ENCODE measurements at places on chromosomes 11 and 22.

- no peak for DNase-seq
Measured at GRCh38 chr22:38240734-38241252, 32.0 kb downstream of the TMEM184B start.

DNA sequence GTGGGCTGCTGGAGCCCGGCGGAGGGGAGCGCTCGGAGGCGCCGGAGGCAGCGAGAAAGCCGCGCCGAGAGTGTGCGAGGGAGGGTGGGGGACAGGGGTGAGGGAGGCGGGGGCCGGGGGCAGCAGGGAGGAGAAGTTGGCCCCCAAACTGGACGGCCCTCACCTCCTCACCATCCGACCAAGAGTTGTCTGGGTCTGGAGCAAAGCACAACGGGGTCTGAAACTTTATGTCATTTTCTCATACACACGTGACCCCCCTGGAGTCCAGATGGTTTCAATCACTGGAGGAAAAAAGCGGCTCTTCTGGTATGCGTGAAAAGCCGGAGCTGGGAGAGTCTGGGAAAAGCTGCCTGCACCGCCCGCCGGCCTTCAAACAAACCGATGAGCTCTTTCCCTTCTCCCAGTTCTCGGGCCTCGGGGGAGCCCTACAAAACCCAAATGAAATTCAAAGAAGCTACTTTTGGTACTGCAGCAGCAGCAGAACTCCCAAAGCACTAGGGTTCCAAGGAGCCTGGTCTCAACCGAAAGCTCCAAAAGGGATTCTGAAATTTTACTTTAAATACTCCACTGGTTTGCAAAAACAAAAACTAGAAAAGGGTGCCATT is 39.7 kb upstream of the AKIP1 start:
- DNase-seq = no peak

DNA sequence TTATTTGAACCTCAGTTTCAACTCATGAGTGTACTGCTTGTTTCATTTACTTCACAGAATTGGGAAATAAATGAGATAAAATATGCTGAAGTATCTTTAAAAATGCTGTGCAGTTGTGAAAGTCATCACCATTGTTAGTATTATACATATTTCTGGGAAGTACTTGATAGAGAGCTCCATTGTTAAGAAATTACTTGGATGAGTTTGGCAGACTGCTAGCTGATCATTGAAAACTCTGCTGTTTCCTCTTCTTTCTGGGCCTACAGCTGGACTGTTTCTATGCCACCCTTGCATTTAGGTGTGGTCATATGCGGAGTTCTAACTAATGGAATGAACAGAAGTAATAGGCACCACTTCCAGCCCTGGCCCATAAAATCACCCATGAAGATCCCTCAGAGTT is 10.0 kb downstream of the SIK2 start:
- no peak for DNase-seq

- peak; percentile 65 for DNase-seq
Measured at GRCh38 chr11:65425105-65425970, 2.7 kb downstream of the NEAT1 start.

- no peak for DNase-seq
Measured at GRCh38 chr11:95498722-95499425, 267.9 kb upstream of the SESN3 start.

- DNase-seq = no peak
Measured at GRCh38 chr22:22818861-22819855, 68.5 kb upstream of the IGLL5 start.

DNA sequence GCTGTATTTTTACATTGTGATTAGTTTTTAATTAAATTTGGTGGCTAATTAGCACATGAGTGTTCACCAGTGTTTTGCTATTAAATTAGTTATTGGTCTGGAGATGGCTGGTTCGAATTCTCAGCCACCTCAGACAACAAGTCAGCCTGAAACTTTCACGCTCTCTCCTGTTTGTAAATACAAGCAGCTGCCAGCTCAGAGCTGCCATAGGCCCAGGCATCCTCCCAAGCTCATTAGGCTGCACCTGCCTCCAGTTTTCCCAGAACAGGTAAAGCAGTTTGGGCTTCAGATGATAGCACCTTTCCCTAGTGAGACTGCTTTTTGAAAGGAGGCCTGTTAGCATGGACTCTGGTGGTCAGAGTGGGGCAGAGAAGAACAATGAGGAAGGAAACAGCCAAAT is 156.8 kb downstream of the NAV2 start:
- no peak for DNase-seq

DNA sequence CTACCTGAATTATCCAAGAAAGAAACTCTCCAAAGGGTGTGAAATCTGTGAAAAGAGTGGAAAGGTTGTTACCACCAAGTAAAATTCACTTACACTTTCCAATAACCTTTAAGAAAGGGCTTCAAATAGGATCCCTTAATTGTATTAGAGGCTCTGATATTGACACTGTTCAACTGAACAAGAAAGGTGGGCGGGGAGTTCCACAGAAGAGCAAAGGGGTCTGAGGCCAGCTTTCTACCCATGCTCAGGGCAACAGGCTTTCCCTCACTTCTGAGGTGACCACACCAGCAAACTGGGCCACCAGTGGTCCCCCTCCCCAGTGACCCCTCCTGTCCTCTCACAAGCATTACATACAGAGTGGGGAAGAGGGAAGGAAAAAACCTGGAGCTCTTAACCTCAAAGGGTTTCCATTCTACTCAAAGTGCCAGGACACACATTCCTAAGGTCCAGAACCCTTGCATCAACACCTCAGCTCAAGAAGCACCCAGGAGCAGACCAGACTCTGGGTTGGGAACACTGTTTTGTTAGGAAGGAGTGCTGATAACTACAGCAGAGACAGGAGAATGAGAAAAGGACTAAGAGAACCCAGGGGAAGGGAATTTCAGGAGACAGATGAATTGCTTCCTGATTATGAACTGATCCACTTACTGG is 71.6 kb upstream of the AKIP1 start:
- no peak for DNase-seq

DNA sequence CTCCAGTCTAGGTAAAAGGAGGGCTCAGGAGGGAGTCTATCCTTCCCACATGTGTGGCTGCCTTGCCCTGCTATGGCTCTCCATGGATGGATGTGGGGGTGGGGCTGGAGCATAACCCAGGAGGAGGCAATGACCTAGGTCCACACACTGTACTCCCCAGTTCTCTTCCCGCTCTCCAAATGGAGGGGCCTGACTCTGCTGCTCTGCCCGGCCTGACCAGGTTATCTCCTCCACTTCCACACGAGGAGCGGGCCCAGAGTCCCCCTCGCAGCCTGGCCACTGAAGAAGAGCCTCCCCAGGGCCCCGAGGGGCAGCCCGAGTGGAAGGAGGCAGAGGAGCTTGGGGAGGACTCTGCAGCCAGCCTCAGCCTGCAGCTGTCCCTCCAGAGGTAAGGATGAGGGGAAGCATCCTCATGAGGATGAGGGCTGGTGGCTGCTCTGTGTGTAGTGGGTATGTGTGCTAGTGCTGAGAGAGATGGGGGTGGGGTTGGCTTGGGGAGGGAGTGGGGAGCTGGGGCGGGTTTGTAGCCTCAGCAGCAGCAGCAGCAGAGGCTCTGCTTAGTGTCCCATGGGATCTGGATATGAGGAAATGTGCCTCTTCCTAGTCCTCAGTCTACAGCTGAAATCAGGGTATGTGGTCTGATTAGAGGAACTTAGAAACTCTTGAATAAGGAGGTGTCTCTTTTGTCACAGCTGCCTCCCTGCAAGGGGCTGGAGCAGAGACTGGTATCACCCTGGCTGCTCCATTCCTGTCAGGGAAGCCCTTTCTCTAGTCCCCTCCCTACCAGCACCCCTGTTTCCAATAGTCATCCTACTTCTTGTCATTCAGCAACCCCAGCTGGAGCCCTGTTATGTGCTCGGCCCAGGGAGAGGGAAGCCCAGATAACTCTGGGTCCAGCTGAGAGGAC is 54.1 kb downstream of the CEP164 start:
- no peak for DNase-seq

GRCh38 chr11:47539681-47540039 is 13.3 kb downstream of the CELF1 start:
- DNase-seq = no peak

- DNase-seq = no peak
Measured at GRCh38 chr11:120060512-120060911, 77.4 kb downstream of the TRIM29 start.

GRCh38 chr11:129315781-129316579 is 59.7 kb upstream of the BARX2 start:
- DNase-seq = no peak

DNA sequence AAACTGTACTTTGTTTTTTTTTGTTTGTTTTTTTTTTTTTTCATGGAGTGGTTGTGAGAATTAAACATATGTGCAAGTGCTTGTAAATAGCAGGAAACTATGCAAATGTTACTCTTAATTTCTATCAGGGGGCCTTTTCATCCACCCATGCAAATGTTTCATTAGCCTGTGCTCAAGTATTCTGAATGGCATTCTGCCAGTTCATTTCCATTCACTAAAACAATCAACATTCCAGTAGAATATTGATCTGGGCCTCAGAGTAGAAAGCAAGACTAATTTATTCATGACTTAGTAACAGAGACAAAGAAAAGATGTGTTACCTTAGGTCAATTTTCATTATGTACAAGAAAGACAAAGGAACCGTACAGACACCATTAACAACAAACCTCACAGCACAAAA is 971.4 kb downstream of the DLG2 start:
- DNase-seq = no peak

GRCh38 chr22:46393873-46394272 is 58.4 kb downstream of the TRMU start:
- DNase-seq = no peak

DNA sequence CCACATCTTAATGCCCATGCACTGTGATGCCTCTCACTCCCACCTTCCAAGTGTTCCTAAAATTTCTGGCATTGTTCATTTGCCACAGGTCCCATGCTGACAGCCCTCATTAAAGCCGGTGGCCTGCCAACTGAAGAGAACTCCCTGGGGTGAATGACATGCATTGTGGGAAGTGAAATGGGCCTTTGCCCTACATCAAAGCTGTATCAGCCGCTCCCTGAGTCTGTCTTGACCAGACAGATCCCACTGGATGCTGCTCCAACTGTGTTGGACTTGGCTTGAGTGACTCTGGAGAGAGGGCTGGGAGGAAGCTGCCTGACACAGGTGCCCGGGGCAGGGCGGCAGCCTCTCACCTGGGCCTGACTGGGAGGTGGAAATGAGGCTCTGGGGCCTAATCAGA is 8.8 kb upstream of the SEC14L4 start:
- no peak for DNase-seq

DNA sequence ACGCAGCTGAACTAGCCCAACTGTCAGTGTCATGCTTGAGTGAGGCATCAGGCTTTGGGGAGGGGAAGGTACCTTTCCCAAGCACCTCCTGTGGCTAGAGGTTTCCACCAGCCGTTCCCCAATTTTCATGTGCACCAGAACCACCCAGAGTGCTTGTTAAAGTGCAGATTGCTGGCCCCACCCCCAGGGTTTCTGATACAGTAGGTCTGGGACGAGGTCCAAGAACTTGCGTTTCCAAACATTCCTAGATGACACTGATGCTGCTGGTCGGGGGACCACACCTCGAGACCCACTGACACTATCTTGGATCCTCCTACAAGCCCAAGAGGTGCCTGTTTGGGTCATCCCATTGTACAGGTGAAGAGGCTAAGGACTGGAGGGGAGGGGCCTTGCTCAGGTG is 59.8 kb downstream of the PDE2A start:
- no peak for DNase-seq

GRCh38 chr11:128803449-128804245 is 63.4 kb downstream of the KCNJ1 start:
- DNase-seq = no peak

GRCh38 chr11:44258190-44258489 is 51.8 kb downstream of the ALX4 start:
- no peak for DNase-seq

GRCh38 chr11:86798988-86799387 is 1.4 kb upstream of the PRSS23 start:
- no peak for DNase-seq

GRCh38 chr22:46147061-46147460 is 3.3 kb upstream of the PPARA start:
- no peak for DNase-seq

DNA sequence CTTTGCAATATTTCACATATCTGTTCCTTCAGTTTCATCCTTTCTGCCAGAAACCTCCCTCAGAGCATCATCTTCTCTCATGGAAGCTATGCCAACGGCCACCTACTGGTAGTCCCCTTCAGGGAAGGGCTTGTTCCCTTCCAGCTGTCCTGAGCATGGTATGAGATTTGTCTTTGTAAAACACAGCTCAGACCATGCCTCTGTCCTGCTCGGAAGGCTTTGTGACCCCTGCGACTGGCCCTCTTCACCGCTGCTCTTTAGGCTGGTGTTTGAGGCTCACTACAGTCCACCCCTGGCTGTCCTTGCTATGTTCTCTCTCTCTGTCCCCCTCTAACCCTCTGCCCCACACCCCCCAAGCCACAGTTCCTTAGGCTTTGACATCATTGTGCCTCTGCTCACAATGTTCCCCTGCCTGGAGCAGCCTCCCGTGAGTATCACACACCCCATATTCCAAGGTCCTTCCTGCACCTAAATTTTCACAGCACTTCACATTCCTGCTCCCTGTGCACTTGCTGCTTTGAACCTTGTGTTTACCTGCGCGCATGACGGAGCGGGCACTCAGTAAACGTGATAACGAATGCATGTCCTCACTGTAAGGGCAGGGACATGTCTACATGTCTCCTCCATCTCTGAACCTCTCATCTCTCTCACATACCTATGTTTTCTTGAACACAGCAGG is 24.0 kb upstream of the ACER3 start:
- no peak for DNase-seq

DNA sequence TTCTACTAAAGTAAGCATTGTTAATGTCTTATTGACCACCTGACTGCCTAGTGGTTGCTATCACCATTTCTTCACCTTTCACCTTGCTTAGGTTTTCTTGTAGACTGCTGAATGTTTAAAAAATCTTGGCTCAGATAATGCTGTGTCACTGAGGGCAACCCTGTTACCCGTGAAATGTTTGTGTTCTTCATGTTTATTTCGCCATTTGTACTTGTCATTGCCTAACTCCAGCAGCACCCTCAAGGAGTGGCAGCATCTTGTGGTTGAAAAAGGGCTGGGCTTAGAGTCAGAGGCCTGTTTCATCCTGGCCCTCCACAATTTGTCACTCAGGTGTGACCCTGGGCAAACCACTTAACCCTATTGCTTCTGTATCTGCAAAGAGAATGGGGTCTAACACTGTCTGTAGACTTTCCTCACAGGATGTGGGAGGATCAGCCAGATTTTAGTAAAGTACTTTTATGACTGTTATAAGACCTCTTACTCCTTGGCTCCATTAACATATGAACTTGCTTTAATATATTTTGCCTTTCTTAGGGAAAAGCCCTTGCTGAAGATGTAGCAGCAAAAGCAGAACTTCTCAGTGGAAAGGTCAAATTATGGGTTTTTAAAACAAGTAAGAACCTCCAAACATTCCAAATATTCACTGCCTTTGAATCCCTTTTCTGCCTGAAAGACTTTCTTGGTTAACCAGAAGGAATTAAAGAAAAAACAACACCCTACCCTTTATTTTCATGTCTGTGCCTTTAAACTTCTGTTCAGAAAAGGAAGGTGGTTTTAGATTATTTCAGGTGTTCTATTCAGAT is 154.5 kb upstream of the C11orf87 start:
- no peak for DNase-seq

All from stimulated activated CD8-positive, alpha-beta memory T cell treated with anti-CD3 and anti-CD28 coated beads, Interleukin-7, amount 100 ng/mL, for 1 hour (primary cell).